Left renal cortex interstitium (tissue), 4 donors: ENCODE measurements at places on chromosomes 7 and 10.

- DNase-seq: no peak
These were observed 90.0 kb downstream of the PROSER2 start for GRCh38 chr10:11913079-11913641.

DNA sequence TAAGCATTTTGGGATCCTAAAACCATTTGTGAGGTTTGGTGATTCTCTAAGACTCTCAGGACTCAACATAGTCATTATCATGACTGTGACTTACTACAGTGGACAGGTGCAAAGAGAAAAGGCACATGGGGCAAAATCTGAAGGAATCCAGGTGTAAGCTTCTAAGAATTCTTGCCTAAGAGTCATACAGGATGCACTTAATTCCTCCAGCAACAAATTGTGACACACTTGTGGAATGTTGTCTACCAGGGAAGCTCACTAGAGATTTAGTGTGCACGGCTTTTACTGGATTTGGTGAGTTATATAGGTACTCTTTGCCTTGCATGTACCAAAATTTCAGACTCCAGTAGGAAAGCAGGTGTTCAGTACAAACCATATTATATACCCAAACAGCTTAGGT lies 47.9 kb downstream of the WAC start:
- no peak for DNase-seq

GRCh38 chr7:46939089-46939488 lies 642.8 kb downstream of the TNS3 start:
- no peak for DNase-seq

GRCh38 chr7:119782286-119782685 lies 490.7 kb upstream of the KCND2 start:
- no peak for DNase-seq
